ENCODE measurements at places on chromosomes 2 and 18.

DNA sequence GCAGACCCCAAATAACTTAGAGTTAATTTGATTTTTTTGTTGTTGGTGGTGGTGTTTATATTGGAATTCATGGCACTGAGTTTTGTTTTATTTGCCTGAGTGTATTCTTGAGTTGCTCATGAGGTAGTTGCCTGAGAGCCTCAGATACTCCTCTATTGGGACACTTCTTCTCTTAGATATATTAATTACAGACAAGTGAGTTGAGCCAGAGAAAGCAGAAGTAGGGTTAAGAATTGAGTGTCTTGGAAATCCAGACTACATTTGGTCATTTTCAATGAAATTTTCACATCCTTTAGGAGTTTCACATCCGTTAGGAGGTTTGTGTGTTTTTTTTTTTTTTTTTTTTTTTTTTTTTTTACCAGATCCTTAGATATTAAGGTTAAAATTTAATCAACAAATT is 29.0 kb downstream of the FMNL2 start:
- DNase-seq, result no peak

- DNase-seq, result no peak
These were observed 35.1 kb downstream of the CABYR start for GRCh38 chr18:24173997-24174396.

DNA sequence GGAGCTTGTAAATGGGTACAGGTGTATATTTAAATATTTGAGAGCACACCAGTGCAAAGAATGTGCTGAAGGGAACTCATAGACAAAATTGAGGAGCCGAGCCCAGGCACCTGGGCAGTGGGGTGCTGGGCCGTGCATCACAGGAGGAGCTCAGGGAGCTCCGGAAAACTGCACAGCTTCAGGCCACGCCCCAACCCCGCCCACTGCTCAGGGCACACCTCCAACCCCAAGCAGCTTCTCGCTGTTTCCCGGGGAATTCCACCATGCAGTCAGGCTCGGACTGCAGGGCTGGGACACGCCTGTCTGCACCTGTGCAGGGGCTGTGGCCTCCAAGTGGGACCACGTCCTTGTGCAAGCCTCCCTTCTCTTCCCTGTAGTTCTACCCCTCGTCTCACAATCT is 243.0 kb downstream of the HDAC4 start:
- DNase-seq, result no peak

GRCh38 chr2:25497918-25498407 is 156.2 kb upstream of the DNMT3A start:
- DNase-seq, result no peak

- no peak for DNase-seq
These were observed 294.3 kb upstream of the KCNH7 start for GRCh38 chr2:163132850-163133249.

GRCh38 chr2:177302552-177302951 is 38.0 kb upstream of the NFE2L2 start:
- DNase-seq, result no peak

DNA sequence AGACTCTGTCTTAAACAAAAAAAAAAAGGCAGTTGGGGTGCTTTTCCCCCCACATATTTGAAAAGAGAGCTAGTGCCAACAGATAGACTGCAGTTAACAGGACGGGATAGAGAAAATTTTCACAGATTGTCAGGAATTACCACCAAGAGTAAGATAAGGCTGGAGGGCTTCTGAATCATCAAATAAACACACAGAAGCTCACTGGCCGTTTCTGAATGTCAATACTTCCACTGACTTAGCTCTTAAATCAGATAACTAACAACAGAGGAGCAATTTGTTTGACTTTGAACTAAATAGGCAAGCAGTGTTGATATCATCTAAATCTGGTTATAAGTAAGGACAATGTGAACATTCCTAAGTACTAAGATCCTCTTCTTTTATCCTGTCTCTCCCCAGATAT is 34.7 kb downstream of the PIEZO2 start:
- no peak for DNase-seq

DNA sequence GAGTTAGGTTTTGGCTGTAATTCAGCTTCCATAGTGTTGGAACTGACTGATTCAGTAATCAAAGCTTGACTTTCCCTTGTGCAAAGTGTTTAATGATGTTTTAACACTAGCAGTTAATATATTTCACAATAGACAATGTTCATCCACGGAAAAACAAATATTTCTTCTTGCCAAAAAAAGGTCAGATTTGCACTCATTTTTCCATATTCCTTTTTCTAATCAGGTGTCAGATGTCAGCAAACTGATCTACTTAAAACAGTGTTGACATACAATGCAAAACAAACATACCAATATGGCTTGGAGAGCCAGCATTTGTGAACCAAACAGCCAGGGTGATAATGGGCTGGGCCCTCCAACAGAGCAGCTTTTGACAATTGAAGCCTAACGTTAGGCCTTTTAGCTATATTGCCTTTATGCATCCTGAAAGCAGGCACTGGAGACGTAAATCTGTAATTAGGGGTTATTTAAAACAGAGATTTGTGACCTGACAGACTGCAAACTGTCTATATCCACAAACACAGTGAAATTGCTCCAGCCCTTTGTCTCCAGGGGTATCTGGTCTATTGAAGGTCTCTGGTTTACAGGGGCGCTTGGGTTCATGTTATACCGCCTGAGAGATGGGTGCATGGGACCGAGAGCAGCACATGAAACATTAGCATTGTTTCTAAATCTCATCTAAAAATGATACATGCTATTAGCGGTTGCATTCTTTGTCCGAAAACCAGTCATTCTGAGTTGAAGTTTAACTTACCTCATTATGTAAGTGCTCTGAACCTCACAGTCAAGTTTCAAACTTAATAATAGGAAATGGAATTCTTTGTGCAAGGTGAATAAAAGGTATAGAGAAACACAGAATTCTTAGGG is 7.1 kb upstream of the CDCA7 start:
- no peak for DNase-seq

GRCh38 chr18:46445522-46446313 is 211.3 kb downstream of the LOXHD1 start:
- no peak for DNase-seq

DNA sequence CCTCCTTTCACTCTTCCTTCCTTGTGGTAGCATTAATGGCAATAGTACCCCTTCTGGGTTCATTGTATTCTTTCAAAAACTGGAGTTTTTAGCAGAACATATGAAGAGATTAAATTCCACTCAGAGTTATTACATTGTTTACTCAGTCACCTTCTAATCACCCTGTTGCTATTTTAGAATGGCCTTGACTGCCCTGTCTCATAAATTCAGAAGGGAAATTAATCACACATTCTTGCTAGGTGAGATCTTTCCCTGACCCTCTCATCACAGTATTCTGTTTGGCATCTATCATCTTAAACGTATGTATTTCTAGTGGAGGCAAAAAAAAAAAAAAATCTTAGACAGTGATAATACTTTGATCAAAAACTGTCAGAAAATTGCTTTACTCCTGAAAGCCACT is 760.4 kb downstream of the ADCYAP1 start:
- no peak for DNase-seq

- DNase-seq, result no peak
These were observed 22.4 kb downstream of the LHCGR start for GRCh38 chr2:48733067-48733503.

DNA sequence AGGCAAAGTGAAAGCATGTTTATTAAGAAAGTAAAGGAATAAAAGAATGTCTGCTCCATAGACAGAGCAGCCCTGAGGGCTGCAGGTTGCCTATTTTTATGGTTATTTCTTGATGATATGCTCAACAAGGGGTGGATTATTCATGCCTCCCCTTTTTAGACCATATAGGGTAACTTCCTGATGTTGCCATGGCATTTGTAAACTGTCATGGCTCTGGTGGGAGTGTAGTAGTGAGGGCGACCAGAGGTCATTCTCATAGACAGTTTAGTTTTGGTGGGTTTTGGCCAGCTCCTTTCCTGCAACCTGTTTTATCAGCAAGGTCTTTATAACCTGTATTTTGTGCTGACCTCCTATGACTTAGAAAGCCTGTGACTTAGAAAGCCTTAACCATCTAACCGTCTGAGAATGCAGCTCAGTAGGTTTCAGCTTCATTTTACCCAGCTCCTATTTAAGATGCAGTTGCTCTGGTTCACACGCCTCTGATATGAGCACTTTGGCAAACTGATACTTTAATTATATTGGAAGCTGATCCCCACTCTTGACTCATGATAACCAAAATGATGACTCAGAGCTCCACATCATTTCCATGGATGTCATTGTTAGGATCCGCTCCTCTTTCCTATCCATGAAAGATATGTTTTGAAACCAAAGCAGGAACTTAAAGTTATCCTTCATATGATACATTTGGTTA is 14.5 kb upstream of the ERMN start:
- no peak for DNase-seq

GRCh38 chr2:7097353-7097895 is 180.2 kb downstream of the RNF144A start:
- DNase-seq, result peak; percentile 24

DNA sequence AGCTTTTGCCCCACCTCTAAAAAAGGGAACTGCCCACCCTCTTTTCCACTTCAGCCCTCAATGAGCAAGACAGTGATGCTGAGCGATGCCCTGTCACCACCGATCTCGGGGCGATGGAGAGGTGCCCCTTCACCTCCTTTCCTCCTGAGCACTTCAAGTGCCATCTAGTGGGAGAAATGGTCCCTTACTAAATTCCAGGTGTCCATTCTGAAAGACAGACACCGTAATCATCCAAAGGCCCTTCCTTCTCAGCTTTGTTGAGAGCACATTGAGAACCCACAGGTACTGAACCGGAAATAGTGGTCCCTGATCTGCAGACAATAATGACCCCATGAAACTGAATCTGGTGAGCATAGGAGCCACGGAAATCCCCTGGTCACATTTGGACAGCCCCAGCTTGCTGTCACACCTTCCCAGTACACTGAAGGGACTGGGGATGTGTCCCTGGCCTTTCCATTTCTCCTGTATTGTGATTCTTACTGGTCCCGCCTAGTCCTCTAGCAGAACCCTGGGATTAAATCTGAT is 38.5 kb downstream of the KCTD18 start:
- no peak for DNase-seq

All from AG09319 (cell line).